ENCODE measurements at places on chromosomes 4 and X.
A peak's percentile ranks its signal among the peaks of the same experiment; 100 is the strongest.

GRCh38 chr4:169774466-169775445, 17.0 kb upstream of the HPF1 start:
- peak; percentile 8 for DNase-seq

- no peak for DNase-seq
Observed at GRCh38 chr4:22473268-22473667, 42.6 kb downstream of the ADGRA3 start.

DNA sequence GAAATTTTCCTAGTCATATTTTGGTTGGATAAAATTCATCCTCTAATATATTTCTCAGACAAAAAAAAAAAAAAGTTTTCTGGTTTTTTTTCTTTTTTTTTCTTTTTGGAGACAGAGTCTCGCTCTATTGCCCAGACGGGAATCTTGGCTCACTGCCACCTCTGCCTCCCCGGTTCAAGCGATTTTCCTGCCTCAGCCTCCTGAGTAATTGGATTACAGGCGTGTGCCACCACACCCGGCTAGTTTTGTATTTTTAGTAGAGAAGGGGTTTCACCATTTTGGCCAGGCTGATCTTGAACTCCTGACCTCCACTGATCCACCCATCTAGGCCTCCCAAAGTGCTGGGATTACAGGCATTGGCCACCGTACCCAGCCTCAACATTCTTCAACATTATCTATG, 432.7 kb upstream of the PABPC4L start:
- no peak for DNase-seq

- DNase-seq: no peak
Observed at GRCh38 chr4:162849937-162850336, 316.8 kb downstream of the NAF1 start.

GRCh38 chr4:123390846-123391456, 5.6 kb upstream of the SPRY1 start:
- no peak for DNase-seq

DNA sequence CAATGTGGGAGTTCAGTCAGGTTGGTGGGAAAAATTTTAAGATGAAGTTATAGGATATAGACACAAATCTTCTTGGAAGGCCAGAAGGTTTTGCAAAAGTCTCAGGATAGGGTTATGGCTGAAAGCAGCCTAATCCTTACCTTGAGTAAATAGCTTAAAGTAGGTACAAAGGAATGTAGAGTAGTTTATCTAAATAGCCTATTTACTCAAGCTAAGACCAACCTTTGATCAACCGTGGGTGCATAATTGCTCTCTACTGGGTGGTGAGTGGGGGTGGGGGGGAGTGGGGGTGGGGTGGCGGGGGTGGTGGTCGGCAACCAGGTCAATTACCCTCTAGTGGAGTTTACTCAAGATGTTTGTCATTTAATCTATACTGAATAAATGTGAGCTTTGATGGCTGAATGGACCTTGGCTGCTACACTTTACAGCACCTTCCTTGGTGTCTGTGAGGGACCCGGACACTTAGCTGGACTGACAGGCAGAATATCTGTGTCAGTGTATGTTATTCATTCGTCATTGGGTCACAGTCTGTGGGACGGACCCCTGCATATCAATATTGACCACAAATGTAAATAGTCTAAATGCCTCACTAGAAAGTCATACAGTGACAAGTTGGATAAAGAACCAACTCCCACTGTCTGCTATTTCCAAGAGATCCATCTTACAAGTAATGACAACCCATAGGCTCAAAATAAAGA, 545.7 kb upstream of the PABPC4L start:
- no peak for DNase-seq

DNA sequence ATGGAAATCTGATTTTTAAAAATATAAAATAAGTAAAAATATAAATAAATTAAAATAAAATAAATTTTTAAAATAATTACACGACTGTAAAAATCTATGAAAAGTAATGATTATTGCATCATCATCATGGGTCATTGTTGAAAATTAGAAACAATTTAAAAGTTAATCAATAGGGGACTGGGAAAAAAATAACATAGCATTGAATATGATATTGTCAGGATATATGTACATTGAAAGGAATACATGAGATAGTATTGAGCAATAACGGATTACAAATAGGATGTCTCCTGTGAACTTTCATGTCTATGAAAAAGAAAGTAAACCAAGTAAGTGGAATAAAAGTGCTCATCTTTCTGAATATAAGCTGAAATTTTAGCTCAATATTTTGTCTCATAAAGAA, 566.8 kb upstream of the HTR2C start:
- DNase-seq: no peak

DNA sequence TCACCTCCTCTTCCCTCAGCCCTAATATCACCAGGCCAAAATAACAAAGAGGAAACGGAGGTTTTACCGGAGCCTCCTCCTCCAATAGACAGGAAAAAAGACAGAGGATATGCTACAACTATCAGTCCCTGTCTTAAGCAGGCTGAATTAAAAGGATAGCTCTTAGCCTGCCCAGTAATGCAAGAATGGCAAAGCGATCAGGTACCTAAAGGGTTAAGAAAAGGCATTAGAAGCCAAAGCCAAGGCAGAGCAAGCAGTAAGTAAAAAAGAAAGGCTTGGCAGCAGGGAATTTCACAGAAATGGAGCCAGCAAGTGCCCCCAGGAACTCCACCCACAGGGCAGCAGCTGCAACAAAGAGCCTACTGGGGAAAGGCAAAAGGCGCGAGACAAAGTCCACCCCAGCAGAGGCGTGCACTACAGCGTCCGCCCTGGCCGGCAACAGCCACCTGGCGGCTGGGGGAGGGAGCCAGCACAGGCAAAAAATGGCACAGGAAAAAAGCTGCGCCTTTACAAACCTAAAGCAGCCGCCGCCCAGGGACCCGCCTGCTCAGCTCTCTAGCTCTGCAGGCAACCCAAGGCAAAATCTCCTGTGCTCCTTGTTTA, 220.6 kb upstream of the ZC4H2 start:
- no peak for DNase-seq

DNA sequence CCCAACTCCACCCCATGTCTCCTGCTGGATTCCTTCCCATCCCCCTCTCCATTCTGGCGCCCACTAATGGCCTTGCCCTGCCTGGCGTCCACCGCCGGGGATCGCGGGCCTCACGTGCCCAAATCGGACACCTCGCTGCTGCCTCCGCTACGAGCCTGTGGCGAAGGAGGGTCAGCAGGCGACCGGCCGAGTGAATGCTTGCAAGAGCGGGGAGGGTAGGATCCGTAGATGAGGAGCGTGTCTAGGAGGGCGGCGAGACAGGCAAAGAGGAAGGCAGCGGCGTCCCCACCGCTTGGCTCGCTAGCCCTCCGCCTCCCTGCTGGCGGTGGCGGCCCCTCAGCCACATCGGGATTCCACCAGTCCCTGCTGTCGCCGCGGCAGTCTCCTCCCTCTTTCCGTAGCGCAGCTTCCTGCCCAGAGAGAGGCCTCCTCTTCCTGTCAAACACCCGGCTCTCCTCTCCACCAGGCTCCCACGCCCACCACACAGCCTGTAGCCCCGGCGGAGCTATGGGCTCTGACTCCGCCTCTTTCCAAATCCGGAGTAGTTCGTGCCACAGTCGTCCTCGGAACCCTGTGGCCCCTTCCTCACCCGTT, at the start of gene SPIN2B:
TSS of gene SPIN2B (minus strand) at position 387 of the 594 bp plus-strand sequence.
- peak; percentile 59 for DNase-seq

GRCh38 chr4:24468071-24468470, 116.3 kb downstream of the DHX15 start:
- DNase-seq: no peak

- no peak for DNase-seq
Observed at GRCh38 chr4:8502836-8503585, 62.4 kb downstream of the TRMT44 start.

- no peak for DNase-seq
Observed at GRCh38 chr4:180558427-180558826, 1684.8 kb upstream of the TENM3 start.

DNA sequence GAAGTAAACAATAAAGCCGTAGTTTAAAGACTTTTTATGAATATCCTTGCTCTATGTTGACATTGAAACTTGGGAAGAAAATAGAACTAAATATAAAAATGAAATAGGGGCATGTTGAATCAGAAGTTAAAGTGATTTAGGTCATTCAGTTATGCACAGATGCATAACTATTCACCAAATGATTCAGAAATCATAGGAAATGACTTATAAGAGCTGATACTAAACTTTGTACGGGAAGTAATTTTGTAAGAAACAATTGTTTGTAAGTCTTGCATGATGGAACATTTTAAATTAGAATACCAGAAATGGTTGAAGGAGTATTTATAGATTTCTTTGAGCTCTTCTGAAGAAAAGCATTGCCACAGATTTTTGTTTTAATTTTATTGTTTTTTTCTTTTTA, 246.5 kb downstream of the CPE start:
- DNase-seq: no peak

GRCh38 chrX:51281758-51282318, 50.8 kb upstream of the NUDT10 start:
- DNase-seq: no peak

GRCh38 chr4:1976416-1977352, 32.1 kb downstream of the NELFA start:
- no peak for DNase-seq

- no peak for DNase-seq
Observed at GRCh38 chrX:78687586-78687985, 28.5 kb upstream of the RTL3 start.

- no peak for DNase-seq
Observed at GRCh38 chr4:48944756-48945241, 38.2 kb upstream of the OCIAD2 start.

DNA sequence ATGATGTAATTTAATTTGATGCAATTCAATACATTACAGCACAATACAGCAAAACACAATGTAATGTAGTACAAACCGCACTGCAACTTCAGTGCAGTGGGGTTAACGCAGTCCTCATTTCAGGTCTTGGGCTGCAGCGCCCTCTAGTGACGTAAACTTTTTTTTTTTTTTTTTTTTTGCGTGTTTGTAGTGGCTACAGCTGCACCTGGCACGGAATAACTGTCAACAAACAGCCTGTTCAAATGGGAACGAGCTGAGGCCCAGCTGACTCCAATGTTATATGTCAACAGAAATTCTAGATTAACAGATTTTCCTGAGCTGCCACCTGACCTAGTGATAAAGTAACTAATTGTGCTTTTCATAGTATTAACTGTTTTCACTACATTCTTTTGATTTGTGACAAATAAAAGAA, 33.5 kb upstream of the RASSF6 start:
- DNase-seq: no peak

- DNase-seq: no peak
Observed at GRCh38 chr4:80010316-80010715, 62.7 kb downstream of the ANTXR2 start.

DNA sequence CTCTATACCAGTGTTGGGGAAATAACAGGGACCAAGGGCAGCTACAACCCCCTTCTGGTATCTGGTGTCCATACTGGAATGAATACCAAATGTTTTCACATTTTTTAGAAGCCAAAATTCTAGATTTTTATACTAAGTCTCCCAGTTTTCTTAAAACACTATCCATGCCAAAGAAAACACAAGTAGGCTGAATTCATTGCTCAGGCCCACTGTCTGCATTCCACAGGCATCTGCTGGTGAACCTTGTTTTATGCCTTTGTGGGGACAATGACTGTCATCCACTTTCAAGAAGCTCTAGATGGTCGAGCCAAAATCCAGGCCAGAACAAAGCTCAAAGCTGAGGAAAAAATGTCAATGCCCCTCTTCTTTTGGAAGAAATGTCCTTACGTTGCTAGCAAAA, 213.4 kb upstream of the RASGEF1B start:
- no peak for DNase-seq

GRCh38 chr4:132026166-132026565, 1122.9 kb upstream of the PCDH10 start:
- no peak for DNase-seq

GRCh38 chrX:100979881-100980607, 10.5 kb downstream of the ARL13A start:
- no peak for DNase-seq

DNA sequence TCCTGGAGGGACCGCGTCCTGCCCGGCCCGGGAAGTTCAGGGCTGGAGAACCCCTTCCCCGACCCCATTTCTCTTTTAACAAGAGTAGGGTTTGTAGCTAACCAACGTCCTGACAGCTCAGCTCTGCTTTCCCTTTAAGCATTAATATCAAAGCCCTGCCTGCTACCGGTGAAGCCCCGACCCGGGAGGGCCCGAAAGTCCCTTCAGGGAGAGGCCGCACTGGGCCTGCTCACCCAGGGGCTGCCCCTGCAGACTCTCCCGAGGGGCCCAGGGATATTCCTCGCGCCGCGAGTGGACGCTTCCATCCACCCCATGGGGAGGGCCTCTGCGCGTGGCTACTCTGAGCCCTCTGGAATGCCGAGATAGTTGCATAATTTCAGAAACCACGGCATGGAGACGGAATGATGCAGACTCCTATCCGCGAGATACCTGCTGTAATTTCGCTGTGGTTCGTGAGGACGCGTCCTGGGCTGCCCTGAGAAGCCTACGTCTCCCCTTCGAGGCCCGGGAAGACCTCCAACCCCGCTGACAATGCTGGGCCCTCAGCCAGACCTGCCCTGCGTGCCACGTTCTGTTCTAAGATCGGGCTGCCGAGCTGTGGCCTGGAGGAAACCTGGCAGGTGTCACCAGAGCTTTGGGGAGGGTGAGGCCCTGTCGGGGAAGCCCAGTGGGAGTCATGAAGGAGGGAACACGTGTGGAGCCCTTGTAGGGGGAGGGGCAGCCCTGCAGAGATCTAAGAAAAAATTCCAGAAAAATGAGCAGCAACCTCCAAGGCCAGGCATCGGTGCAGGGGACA, 999 bp upstream of the CTBP1 start:
- no peak for DNase-seq

GRCh38 chrX:6021316-6022091, 207.2 kb downstream of the NLGN4X start:
- no peak for DNase-seq

DNA sequence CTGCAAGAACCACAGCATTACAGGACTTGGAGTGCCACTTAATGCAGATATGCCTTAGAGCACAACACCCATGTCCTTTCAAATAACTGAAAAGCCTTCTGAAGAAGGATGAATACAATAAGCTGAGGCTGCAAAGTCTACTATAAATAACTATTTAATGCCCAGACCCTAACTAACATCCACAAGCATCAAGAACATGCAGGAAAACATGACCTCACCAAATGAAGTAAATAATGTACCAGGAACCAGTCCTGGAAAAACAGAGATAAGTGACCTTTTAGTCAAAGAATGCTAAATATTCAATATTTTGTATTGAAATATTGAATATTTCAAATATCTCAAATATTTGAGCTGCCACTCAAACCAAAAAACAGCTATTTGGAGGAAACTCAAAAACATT, 16.9 kb downstream of the ACTRT1 start:
- DNase-seq: no peak

- no peak for DNase-seq
Observed at GRCh38 chrX:112947981-112948615, 107.5 kb upstream of the AMOT start.

- no peak for DNase-seq
Observed at GRCh38 chr4:47674144-47674543, 163.7 kb downstream of the CORIN start.
